ENCODE measurements at places on chromosomes 6 and 20.

DNA sequence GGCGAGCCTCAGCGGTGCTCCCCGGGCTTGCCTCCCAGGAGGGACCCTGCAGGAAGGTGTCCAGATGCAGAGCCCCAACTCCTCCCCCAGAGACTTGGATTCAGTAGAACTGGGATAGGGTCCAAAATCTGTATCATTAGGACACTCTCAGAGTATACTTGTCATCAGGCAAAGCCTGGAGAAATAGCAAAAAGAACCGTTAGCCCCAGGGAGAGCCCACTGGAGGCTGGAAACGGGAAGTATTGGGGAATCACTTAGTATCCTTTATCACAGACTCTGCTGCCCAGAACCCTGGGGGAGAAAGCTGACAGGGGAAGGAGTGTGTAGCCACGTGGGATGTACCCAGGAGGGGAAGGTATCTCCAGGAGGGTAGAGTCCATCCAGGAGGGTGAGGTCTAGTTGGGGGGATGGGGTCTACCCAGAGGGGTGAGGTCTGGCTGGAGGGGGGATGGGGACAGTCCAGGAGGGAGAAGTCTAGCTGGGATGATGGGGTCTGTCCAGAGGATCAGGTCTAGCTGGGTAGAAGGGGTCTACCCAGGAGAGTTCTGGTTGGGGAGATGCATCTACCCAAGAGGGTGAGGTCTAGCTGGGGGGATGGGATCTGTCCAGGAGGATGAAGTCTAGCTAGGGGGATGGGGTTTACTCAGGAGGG lies 107.2 kb downstream of the LY86 start:
- DNase-seq, result no peak

GRCh38 chr20:47346172-47346571 lies 10.3 kb downstream of the ZMYND8 start:
- no peak for DNase-seq

DNA sequence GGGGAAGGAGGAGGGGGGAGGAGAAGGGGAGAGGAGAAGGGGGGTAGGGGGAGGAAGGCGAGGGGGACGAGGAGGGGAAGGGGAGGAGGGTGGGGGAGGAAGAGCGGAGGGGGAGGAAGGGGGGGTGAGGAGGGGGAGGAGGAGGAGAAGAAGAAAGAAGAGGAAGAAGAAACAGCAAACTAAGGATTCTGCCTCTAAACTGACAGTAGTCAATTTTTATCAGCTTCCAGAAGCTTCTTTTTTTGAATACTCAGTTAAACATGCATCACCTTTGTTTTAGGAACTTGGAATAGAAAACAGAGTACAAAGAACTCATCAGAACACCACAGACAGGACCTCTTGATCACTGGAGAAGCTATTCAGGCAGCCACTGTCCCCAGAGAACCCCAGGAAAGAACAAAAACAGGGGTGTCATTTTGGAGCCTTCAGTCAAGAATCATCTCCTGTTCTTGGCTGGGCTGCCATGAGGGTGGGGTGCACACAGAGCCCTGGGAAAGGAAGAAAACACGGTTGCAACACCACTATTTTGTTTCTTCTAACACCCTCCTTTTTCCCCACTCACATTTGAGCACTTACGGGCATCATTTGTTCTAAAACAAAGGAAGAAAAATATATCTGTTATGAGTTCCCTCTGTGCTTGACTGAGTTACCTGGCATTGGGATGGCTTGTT lies 67.4 kb downstream of the TMEM170B start:
- no peak for DNase-seq

GRCh38 chr6:154380741-154381140 lies 24.1 kb upstream of the IPCEF1 start:
- DNase-seq, result no peak

DNA sequence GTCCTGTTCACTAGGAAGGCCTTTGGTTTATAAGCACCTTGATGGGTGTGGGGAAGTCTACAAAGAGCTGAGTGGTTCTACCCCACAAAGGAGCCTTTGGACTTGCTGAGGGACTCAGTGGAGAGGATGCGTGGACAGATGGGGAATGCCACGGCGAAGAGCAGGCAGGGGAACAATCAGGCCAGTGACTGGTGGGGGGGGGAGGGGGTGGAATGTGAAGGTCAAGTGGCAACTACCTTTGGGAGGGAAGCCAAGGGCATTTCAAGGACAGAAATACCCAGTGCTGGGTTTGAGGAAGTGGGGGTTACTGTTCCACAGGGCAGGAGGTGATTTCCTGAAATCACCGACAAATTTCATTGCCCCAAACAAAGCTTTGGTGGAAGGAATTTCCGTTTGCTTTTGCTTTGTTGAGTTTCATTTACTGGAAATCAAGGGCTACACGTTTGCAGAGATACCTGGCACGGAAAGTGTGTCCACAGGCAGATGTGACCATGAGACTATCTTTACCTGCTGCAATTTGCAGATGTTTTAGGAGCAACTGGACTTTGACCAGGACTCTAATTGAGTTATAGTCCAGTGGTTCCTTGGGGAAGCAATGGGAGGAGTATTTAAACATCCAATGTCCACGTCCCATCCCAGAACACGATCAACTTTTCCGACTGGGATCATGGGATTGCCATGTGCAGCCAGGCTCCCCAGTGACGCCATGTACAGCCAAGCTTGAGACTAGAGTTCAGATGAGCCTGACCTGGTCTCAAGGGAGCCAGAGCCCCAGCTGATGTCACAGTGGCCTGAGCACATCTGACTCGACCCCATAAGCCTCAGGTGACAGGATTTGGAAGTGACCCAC lies 8.0 kb downstream of the CST3 start:
- no peak for DNase-seq

GRCh38 chr20:8150591-8150990 lies 18.5 kb downstream of the PLCB1 start:
- DNase-seq, result no peak

DNA sequence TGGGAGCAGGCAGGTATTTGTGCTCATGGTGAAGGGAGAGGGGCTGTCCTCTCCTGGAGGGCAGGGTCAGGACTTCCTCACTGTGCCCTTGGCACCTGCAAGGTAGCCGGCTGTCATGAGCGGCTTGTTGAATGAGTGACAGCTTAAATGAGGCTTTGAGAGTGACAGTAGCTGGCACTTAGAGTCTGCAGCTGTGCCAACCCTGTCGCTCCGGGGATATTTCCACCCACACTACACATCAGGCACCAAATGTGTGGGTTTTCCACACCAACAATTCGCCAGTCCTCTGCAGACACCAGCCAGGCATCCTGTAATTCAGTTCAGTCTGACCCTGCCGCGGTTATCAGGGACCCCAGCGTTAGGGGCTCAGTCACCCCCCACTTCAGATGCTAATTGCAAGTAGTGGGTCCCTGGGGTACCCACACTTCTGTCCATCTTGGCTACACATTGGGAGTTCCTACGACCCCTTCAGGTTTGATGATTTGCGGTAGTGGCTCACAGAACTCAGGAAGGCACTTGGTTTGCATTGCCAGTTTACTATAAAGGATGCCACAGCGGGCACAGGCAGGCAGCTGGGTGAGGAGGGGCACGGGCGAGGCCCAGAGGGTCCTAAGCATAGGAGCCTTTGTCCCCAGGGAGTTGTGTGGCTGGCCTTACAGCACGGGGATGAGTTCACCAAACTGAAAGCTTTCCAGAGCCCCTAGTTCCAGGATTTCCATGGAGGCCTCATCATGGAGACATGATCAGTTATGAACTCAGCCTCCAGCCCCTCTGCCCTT lies 9.1 kb downstream of the MTG2 start:
- DNase-seq, result no peak

GRCh38 chr6:22921828-22922227 lies 352.5 kb downstream of the HDGFL1 start:
- peak; percentile 68 for DNase-seq

DNA sequence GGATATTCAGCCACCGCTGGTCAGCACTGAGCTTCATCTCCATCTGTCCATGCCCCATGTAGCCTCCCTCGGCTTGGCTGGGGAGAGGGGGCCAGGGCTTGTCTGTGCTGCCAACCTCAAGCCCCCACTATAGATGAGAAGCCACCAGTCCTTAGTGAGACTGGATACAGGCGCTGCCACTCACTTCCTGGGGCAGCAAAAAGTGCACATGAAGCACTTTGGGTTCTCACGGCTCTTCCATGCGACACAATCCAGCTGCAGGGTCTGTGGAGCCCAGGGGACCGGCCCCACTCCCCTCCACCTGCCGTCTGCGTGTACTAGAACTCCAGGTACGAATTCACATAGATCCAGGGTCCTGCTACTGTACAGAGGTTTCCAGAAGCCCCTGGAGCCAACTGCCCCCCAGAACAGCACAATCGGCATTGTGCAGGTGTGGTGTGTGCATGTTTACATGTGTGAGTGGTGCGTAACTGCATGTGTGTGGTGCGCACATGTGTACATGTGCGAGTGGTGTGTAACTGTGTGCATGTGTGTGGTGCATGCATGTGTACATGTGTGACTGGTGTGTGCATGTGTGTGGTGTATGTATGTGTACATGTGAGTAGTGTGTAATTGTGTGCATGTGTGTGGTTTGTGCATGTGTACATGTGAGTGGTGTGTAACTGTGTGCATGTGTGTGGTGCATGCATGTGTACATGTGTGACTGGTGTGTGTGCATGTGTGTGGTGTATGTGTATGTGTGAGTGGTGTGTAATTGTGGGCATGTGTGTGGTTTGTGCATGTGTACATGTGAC lies 4.9 kb downstream of the FRMD1 start:
- DNase-seq, result no peak

DNA sequence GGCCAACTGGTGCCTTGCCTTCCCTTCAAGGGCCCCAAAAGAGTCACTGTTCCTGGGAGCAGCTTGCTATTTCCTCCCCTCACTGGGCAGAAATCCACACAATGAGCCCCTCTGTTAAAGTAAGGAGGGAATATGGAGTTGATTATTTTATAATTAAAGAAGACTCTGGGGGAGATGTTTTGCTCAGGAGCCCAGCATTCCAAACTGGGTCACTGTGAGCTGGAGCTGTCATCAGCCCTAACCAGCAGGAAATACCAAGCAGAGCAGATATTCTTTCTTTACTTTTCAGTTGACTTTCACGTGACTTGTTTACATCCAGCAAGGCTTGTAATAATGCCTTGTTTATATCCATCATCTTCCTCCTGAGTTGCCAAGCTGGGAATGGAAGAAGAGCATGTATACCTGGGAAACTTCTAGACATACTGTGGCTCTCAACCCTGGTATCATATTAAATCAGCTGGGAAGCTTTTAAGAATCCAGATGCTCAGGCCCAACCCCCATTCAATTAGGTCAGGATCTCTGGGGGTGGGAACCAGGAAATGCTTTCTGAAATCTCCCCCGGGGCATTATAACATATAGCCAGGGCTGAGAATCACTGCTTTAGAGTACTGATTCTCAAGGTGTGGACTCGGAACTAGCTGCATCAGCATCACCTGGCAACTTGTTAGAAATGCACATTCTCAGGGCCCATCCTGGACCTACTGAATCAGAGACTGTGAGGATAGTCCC lies 175.6 kb upstream of the MYLIP start:
- DNase-seq, result no peak

DNA sequence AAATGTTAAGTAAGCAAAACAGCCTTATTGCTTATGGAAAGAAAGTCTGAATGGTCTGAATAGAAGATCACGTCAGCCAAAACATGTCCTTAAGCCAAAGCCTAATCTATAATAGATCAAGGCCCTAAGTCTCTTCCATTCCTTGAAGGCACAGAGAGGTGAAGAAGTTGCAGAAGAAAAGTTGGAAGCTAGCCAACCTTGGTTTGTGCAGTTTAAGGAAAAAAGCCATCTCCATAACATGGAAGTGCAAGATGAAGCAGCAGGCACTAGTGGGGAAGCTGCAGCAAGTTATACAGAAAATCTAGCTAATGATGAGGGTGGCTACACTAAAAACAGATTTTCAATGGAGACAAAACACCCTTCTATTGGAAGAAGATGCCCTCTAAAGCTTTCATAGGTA lies 29.1 kb downstream of the LRRN4 start:
- no peak for DNase-seq

DNA sequence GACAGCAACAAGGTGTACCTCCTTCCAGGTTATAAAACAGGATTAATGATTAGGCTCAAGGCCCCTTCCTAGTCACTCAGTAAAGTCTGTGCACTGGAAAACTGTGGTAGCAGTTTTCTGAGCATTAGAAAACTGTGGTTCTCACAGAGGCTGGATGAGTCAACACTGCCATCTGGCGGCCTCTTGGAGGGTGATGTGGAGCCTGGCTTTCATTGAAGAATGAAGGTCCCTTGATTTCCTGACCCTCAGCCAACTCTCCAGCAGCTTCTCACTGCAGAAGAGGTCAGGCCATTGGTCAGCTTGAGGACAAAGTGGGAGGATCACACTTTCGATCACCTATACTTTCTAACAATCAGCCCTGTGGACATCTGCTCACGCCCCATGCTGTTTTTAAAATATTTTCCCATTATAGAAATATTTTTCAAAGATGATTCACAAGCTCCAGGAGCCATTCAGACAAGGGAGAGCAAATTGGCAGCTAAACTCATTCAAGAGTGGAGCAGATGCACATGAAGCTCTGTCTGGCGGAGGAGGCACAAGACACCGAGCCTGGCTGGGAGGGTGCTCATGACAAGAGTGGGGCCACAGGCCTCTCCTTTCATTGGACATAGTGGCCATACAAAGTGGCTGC lies 23.2 kb downstream of the PSMB1 start:
- DNase-seq, result peak; percentile 69

- DNase-seq, result no peak
Observed at GRCh38 chr20:1434571-1435336, 31.9 kb downstream of the NSFL1C start.

- peak; percentile 37 for DNase-seq
Observed at GRCh38 chr6:44667226-44667625, 279.7 kb downstream of the CDC5L start.

GRCh38 chr6:26330859-26331217 lies 34.2 kb upstream of the BTN3A2 start:
- DNase-seq, result peak; percentile 65

GRCh38 chr20:19998990-19999705 lies 18.0 kb upstream of the NAA20 start:
- no peak for DNase-seq

- DNase-seq, result no peak
Observed at GRCh38 chr6:231779-232178, 60.5 kb upstream of the DUSP22 start.

GRCh38 chr20:2405693-2406065 lies 25.0 kb downstream of the TGM6 start:
- DNase-seq, result no peak

DNA sequence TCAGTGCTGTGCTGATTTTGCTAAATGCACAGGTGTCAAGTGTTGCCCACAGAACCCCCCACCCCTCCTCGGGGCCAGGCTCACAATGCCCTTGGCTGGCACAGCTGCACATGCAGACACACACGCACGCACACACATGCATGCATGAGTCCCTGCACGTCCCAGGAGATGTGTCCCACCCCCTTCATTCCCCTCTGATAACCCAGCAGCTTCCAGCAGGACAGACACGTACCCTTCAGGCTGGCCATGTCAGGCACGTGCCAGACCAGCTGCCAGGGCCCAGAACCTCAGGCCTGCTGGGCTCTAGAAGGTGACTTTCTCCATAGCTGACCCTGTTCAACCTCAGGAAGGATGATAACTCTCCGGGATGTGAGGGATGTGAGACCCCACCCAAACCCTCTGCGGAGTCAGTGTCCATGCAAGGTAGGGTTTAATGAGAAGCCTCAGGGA lies 44.4 kb downstream of the MRPL14 start:
- no peak for DNase-seq

- DNase-seq, result peak; percentile 79
Observed at GRCh38 chr6:33123732-33124524, 48.1 kb downstream of the HLA-DPB1 start.

Measured in HAP-1 (cell line).